Renal cortex interstitium (tissue), 15 donors: ENCODE measurements at places on chromosomes 6 and 20. TPM values are rescaled to one million over a fixed set of nuclear protein-coding genes. Genes with fewer than 3 reads are reported as not detected.

GRCh38 chr6:64012351-64013001, 376.9 kb downstream of the PHF3 start:
- peak; percentile 30 for DNase-seq

MUC21 gene
- not detected for polyA plus RNA-seq

DNA sequence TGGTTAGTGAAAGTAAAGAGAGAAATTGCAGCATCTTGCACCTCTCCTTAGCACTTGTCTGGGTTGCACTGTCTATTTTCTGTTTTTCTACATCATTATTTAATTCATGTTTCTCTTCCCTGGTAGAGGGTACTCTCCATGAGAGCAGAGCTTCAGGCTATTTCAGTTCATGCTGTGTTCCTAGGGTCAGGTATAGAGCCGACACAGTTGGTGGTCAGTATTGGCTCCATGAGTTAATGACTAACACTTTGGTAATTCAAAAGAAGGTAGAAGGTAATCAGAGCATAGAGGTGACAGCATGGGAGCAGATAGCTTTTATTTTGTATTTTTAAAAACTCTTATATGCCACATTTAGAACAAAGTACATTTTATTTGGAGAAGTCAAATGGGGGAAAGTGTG, 42.7 kb downstream of the RIMS1 start:
- DNase-seq: no peak

BPIFB1 gene
- polyA plus RNA-seq: not detected

DNA sequence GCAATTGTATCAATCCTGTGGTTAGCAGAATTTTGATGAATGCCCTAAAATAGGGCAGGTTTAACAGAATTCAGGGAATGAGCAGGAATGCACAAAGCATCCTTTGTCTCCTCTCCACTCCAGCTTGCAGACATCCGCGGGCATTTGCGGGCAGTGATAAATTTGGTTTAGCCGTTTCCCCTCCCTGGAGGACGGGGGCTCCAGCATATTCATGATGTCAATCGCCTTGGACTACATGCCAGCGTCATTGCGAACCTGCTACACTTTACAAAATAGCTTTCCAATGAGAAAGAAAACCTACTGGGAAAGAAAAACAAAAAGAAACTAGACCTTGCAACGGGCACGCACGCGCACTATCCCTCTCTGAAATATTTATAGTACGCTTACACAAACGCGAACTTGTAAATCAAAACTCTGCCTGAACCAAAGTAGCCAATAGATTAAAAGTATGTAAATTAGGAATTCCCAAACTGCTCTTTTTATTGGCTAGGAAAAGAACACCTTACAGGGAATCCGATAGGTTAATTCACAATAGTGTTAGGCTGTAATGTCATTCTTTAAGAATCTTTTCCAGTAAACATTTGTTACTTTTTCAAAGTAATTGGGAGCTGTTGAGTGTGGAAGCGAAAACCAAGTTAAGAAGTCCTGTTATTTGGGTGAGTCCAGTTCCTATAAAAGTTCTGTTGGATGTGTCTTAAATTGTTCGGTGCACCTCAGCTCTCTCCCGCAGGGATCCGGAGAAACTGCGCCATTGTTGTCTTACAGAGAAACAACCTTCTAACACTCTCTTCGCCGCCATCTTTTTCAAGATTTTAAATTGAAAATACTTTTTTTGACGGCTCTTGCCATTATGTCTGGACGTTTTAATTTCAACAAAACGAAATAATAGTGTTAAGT, 136.7 kb downstream of the HFE start:
- peak; percentile 79 for DNase-seq

GRCh38 chr20:39752262-39752876, 790.2 kb downstream of the DHX35 start:
- no peak for DNase-seq

SAPCD1 gene
- 6.8 TPM for polyA plus RNA-seq

SH3BGRL2 gene
- 33.5 TPM for polyA plus RNA-seq

GRCh38 chr6:2264932-2265331, 19.5 kb upstream of the GMDS start:
- DNase-seq: no peak

WFDC5 gene
- not detected for polyA plus RNA-seq

ZNF322 gene
- 37.2 TPM for polyA plus RNA-seq

GRCh38 chr6:90274451-90275030, 22.1 kb downstream of the BACH2 start:
- DNase-seq: no peak
